ENCODE measurements at places on chromosomes 6 and 20. TPM values are rescaled to one million over a fixed set of nuclear protein-coding genes. Genes with fewer than 3 reads are reported as not detected.

GRCh38 chr6:47967843-47968242 lies 143.2 kb downstream of the PTCHD4 start:
- no peaks in the 10 kb centered on the region for H3K27me3 ChIP-seq
- DNase-seq: no peak
- H3K27ac ChIP-seq: no peak overlapping the region
- H3K4me1 ChIP-seq: no peaks in the 10 kb centered on the region

The CHRNA4 gene
- 0.05 TPM for total RNA-seq

The GNAS-AS1 gene
- 1.7 TPM for total RNA-seq

The FHL5 gene
- 1.8 TPM for total RNA-seq

The TP53TG5 gene
- total RNA-seq: 1.0 TPM

Data from colonic mucosa (tissue), 4 donors.